Tibial nerve (tissue), 4 donors: ENCODE measurements at places on chromosomes 16 and 17. TPM values are rescaled to one million over a fixed set of nuclear protein-coding genes. Genes with fewer than 3 reads are reported as not detected.

CACNA1H gene
- total RNA-seq = 12.0 TPM

GRCh38 chr17:17120701-17121100, 78.4 kb downstream of the MPRIP start:
- H3K4me1 ChIP-seq = peaks cover 38% of the 10 kb centered on the region
- no peaks in the 10 kb centered on the region for H3K27me3 ChIP-seq
- no peak for DNase-seq
- no peaks in the 10 kb centered on the region for H3K36me3 ChIP-seq

- no peaks in the 10 kb centered on the region for H3K4me1 ChIP-seq
- H3K27ac ChIP-seq = no peak overlapping the region
- no peaks in the 10 kb centered on the region for H3K27me3 ChIP-seq
Observed at GRCh38 chr16:13906168-13907089, 13.5 kb upstream of the ERCC4 start.

HOXB7 gene
- 4.0 TPM for total RNA-seq

DNA sequence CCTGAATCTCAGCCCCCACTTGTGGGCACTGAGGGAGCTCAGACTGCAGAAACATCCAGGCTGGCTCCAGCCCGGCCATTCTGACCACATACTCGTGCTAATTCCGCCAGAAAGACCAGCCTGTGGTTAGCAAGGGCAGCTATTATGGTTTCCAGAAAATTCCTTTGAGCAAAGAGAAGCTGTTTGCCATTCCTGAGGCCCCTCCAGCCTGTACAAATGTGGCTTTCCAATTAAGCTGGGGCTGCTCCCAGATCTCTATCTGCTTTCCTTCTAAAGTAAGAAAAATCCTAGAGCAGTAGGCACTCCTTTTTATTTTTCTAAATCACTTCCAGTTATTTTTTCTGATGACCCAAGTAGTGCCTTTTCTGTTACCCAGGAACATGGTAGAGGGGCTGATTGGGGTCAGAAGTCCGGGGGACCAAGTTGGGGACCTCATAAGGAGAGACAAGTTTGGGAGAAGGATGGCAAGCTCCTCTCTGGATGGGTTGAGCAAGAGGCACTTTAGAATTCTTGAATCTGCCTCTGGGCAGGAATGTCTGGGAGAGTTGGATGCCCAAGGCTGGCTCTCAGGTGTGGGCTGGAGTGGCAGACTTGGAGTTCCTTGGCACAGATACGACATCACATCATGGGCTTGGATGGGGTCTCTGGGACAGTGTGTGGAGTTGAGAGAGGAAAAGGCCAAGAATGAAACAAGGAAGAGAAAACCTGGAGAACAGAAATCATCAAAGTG, 83.3 kb upstream of the TNRC6C start:
- no peaks in the 10 kb centered on the region for H3K27me3 ChIP-seq
- DNase-seq = no peak
- H3K36me3 ChIP-seq = no peaks in the 10 kb centered on the region
- no peak overlapping the region for H3K4me3 ChIP-seq
- peaks cover 1% of the 10 kb centered on the region for H3K4me1 ChIP-seq

DNA sequence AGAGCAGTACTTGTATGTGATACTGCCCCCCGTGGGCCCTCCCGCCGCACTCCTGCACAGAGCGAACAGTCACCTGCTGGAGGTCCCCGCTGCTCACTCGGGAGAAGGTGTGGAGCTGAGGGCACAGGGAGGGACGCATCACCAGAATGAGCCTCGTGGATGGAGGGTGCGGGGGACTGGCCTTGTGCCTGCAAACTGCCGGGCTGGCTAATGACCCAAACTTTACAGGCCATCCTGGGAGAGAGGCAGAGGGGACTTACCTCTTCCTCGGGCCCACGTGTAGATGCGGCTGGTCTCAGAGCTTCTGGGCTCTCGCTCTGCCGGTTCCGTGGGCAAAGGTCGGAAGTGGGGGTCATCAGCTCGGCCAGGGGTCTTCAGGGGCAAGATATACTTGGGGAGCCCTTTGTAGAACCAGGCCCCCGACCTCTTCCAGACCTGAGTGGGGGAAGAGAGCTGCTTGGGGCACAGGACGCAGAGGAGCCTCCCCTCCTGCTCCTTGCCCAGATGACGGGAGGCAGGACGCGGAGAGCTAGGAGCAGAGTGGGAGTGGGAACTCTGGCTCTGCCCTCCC, 65.5 kb upstream of the DOC2B start:
- no peaks in the 10 kb centered on the region for H3K27me3 ChIP-seq
- no peak for DNase-seq
- no peak overlapping the region for H3K4me3 ChIP-seq
- no peaks in the 10 kb centered on the region for H3K4me1 ChIP-seq
- H3K36me3 ChIP-seq = no peaks in the 10 kb centered on the region
- H3K27ac ChIP-seq = no peak overlapping the region

GRCh38 chr16:79869304-79870015, 268.9 kb upstream of the MAF start:
- no peaks in the 10 kb centered on the region for H3K4me1 ChIP-seq
- H3K27me3 ChIP-seq = no peaks in the 10 kb centered on the region
- DNase-seq = no peak
- H3K4me3 ChIP-seq = no peak overlapping the region

DNA sequence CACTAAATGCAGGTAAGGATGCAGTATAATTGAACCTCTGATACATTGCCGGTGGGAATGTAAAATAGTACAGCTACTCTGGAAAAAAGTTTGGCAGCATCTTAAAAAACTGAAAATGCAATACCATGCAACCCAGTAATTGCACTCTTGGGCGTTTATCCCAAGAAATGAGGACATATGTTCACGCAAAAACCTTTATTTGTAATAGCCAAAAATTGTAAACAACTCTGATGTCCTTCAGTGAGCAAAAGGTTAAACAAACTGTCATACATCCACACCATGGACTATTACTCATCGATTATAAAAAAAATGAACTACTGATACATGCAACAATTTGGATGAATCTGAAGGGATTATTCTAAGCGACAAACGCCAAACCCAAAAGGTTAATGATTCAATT, 16.9 kb downstream of the SYNRG start:
- H3K27ac ChIP-seq = no peak overlapping the region
- H3K4me3 ChIP-seq = no peak overlapping the region
- peaks cover 10% of the 10 kb centered on the region for H3K36me3 ChIP-seq
- no peaks in the 10 kb centered on the region for H3K4me1 ChIP-seq

DNA sequence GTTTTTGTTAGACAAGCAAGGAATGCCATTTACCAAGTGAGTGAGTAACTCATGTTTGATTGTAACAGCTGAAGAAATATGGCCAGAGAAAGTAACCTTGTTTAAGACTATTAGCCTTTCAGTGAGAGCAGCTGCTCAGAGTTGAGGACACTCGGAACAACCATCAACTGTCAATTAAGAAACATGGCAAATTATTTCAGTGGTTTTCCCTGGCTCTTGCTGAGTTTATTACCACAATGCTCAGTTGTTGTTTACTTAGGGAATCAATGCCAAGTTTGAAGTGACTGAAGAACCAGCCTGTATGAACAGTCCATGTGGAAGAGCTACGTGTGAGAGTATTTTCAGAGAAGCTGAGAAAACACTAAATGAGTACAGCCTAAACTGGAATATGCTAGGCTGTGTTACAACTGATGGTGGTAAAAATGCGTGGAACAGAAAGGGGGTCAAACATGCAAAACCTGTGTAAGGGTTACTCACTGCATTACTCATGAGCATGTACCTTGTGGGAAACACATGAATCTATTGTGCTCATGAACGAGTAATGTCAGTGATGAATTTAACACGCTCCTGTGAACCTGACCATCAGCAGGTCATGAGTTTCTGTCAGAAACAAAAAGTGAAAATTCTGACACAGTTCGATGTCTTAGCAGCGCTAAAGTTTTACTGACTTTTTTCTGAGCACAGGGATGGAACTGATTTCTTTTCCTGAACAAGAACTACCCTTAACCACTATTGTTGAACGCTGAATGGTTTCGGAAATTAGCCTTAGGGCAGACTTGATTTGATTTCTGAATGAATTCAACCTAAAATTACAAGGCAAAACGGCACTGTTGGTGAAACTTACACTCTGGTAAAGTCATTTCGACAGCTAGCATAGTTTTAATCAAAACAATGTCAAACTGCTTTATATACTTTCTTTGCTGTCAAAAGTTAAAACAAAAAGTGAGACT, 33.5 kb downstream of the GNA13 start:
- no peaks in the 10 kb centered on the region for H3K36me3 ChIP-seq
- H3K27me3 ChIP-seq = no peaks in the 10 kb centered on the region
- H3K4me3 ChIP-seq = no peak overlapping the region

DNA sequence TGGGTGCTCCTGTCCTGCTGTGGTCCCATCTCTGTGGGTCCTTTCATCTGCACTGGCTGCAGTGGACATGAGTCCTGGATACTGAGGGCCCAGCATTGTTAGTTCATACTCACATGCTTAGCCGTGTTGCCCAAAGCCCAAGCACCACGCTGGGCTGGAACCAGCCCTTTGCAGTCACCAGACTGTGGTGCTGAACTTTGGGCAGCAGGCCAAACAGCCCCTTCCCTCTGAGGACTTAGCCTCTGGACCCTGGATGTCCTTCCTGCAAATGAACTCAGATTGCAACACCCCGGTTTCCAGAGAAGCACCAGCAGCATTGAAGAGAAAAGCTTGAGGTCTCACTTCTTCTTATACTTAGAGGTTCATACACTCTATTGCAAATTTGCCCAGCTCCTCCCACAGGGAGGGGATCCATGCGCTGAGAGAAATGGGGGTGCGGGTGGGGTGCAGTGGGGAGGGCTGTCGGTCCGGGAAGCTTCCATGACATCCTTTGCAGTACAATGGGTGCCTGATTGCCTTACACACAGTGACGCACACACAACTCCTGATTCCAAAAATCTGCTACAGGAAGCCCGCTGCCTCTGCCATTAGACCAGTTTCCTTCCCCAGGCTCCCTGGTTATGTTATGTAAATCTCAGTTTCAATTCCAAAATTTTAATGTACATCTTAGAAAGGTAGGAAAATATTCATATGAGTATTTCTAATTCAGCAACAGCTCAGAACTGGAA, 65.8 kb downstream of the RGS9 start:
- no peak for DNase-seq
- no peak overlapping the region for H3K27ac ChIP-seq
- H3K4me3 ChIP-seq = no peak overlapping the region
- no peaks in the 10 kb centered on the region for H3K4me1 ChIP-seq
- peaks cover 22% of the 10 kb centered on the region for H3K36me3 ChIP-seq
- no peaks in the 10 kb centered on the region for H3K27me3 ChIP-seq

GRCh38 chr17:80981062-80981902, 10.4 kb upstream of the CHMP6 start:
- no peak overlapping the region for H3K4me3 ChIP-seq
- peaks cover 26% of the 10 kb centered on the region for H3K4me1 ChIP-seq
- H3K36me3 ChIP-seq = no peaks in the 10 kb centered on the region
- no peak overlapping the region for H3K27ac ChIP-seq
- DNase-seq = no peak
